OCI-LY7 (cell line): ENCODE measurements at places on chromosomes 13 and 19. TPM values are rescaled to one million over a fixed set of nuclear protein-coding genes. Genes with fewer than 3 reads are reported as not detected.

Gene CLASRP
- 166 and 181 TPM in 2 replicates for total RNA-seq

Gene EFNA2
- not detected in 2 replicates for total RNA-seq

Gene ZNF554
- 3.7 and 3.9 TPM in 2 replicates for total RNA-seq

Gene CEACAM3
- not detected in 2 replicates for total RNA-seq

Gene ZNF428
- total RNA-seq: 28.5 and 31.0 TPM in 2 replicates

Gene TARM1
- not detected in 2 replicates for total RNA-seq

Gene BTBD2
- 91.6 and 109 TPM in 2 replicates for total RNA-seq

Gene PDE4C
- 0.77 and 1.4 TPM in 2 replicates for total RNA-seq

Gene PLPPR3
- not detected in 2 replicates for total RNA-seq

Gene SIGLEC8
- total RNA-seq: not detected in 2 replicates

Gene ZNF738
- 47.9 and 50.9 TPM in 2 replicates for total RNA-seq

Gene CASP14
- not detected in 2 replicates for total RNA-seq

Gene TMEM86B
- total RNA-seq: 13.7 and 13.8 TPM in 2 replicates

Gene ZNF677
- total RNA-seq: not detected in 2 replicates

Gene ZNF223
- total RNA-seq: not detected in 2 replicates

GRCh38 chr19:7200736-7201135, 93.5 kb downstream of the INSR start:
- DNase-seq: no peak

GRCh38 chr13:112042496-112042895, 24.5 kb upstream of the SOX1 start:
- no peak for DNase-seq

DNA sequence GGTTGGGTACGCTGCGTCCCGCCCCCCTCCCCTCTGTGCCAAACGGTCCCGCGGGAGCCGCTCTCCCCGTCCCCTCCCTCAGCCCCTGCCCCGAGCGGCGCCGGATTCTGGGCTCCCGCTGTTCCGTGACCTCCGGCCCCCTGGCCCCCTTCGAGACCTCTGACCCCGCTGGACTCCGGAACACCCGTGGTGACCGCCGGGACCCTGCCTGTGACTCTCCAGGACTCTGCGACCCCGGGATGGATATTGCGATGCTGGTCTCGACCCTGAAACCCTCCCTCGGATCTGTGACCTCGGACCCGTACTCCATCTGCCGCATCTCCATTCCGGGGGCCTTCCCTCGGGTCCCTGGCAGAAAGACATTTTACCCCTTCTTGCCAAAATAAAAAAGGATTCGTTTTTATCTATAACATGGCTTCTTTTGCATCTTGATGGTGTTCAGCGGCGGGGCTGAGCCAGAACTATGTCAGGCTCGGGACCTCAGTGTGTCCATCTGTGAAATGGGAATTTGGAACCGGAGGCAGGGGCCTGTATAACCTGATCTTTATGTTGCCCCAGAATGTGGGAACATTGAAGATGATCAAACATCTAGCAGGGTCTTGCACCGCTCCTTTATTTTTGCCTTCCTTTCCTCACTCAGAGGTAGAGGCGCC, 654 bp upstream of the MEGF8 start:
- no peak for DNase-seq

DNA sequence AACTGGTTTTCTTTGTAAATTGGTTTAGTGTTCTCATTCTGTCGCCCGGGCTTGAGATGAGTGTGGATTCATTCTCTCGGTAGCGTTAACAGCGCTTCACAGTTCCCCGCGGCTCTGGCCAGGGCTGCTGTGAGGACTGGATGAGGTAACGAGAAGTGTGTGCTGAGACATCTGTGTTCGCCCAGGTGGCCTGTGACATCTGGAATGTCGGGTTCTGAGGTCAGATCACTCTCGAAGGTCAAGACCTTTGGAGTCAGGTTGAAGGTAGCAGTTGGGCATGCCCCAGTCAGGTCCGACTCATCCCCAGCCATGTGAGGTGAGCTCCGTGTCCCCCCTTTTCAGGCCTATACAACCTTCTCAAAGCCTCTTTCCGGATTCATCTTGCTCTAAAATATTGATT, 13.4 kb upstream of the TUBGCP3 start:
- no peak for DNase-seq

- no peak for DNase-seq
Observed at GRCh38 chr13:30807392-30807791, 72.0 kb downstream of the ALOX5AP start.

GRCh38 chr13:93859716-93860115, 619.8 kb downstream of the DCT start:
- no peak for DNase-seq

DNA sequence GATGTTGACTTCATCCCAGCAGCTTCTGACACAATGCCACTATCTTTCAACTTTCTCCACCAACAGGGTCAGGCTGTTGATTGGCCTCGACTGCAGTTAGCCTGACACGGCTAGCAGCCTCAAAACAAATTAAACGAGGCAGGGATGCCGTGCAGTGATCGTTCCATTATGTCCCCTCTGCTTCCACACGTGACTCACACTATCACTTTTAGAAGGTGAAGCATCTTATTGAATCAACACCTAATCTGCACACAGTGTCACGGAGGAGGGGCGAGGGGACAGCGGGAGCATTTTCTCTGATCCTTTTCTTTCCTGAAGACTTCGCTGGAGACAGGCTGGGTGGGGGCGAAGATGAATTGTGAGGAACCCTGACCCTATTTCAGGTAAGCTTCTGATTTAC, 241.9 kb upstream of the ZNF507 start:
- no peak for DNase-seq

GRCh38 chr19:18091217-18091608, 4.5 kb upstream of the IL12RB1 start:
- peak; percentile 83 for DNase-seq

- no peak for DNase-seq
Observed at GRCh38 chr13:42544246-42544926, 29.6 kb upstream of the TNFSF11 start.

GRCh38 chr19:3402631-3403443, 36.5 kb downstream of the NFIC start:
- no peak for DNase-seq

- no peak for DNase-seq
Observed at GRCh38 chr19:55901369-55902079, 30.6 kb downstream of the NLRP13 start.

DNA sequence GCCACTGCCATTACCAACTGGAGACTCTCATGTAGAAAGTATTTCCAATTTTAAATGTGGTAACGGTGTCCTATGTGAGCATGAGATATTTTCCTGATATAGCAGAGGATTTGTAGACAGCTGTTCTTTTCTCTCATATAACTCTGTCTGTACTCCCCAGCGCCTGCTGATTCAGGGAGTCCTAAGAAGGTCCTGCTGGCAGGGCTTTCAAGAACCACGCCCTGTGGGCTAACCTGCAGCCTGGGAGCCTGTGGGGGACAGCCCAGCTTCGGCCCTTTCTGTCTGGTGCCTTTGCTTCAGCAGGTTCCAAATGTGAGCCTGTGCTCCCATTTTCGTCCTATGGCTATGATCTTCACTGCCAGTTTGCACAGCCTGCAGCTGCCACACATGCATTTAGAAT, 316.8 kb downstream of the ATP8A2 start:
- DNase-seq: no peak

GRCh38 chr13:34124666-34125306, 306.8 kb downstream of the RFC3 start:
- DNase-seq: no peak

DNA sequence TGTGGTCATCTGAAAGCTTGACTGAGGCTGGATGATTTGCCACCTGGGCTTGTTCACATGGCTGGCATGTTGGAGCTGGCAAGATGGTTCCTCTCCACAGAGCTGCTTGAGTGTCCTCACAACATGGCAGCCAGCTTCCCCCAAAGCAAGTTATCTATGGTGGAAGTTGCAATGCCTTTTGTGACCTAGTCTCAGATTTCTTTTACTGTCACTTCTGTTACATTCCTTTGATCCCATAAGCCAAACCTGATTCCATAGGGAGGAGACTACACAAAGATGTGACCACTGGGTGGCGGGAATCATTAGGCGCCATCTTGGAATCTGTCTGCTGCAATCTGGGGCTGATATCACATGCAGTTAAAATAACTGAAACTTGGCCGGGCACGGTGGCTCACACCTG, 17.5 kb upstream of the LMTK3 start:
- no peak for DNase-seq

DNA sequence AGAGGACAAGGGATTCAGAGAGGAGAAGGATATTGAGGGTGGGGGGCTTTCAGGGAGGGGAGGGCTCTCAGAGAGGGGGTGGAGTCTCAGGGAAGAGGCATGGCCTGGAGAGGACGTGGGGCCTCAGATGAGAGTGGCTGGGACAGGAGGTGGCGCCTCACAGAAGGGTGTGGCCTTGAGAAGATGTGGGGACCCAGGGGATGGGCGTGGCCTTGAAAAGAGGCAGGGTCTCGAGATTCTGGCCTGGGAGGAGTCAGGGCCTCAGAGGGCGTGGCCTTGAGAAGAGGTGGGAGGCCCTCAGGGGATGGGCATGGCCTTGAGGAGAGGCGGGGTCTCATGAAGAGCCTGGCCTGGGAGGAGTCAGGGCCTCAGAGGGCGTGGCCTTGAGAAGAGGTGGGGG, 23.7 kb upstream of the TNFSF14 start:
- peak; percentile 86 for DNase-seq

GRCh38 chr19:8088752-8089663, 36.4 kb downstream of the CCL25 start:
- DNase-seq: no peak

- no peak for DNase-seq
Observed at GRCh38 chr13:34587576-34587975, 354.5 kb upstream of the NBEA start.

- DNase-seq: peak; percentile 43
Observed at GRCh38 chr13:57627663-57628062, 3.9 kb upstream of the PCDH17 start.

DNA sequence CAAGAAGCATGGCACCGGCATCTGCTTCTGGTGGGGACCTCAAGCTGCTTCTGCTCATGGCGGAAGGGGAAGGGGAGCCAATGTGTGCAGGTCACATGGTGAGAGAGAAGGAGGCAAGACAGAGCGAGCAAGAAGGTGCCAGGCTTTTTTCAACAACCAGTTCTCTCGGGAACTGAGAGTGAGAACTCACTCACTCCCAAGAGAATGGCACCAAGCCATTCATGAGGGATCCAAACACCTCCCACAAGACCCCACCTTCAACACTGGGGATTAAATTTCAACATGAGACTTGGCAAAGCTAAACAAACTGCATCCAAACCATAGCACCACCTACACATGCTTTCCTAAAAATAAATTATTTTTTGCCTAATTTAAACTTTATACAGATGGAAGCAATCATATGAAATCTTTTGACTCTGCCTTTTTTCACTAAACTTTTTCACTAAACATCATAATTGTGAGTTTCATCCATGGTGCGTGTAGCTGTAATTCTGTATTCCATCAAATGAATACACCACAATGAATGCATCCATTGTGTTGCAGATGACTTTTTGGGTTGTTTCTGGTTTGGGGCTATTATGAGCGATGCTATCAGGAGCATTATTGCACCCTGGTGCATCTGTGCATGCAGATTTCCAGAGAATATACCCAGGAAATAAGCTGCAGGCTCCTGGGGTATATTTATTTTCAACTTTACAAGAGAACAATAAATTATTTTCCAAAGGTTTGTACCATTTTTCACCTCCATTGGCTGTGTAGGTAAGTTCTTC, 14.6 kb upstream of the IPO5 start:
- DNase-seq: no peak

DNA sequence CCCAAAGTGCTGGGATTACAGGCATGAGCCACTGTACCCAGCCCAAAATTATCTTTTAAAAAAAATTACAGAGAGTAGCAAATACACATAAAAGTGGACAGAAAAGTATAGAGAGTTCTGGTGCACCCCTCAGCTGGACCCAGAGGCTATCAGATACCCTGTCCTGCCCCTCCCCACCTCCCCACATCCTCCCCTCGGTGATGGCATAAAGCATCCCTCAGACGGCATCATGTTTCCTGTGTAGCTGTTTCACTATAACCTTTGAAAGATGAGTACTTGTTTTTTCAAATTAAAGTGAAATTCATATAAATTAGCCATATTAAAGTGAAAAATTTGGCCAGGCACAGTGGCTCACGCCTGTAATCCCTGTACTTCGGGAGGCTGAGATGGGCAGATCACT, 20.1 kb downstream of the SLC27A1 start:
- DNase-seq: no peak

DNA sequence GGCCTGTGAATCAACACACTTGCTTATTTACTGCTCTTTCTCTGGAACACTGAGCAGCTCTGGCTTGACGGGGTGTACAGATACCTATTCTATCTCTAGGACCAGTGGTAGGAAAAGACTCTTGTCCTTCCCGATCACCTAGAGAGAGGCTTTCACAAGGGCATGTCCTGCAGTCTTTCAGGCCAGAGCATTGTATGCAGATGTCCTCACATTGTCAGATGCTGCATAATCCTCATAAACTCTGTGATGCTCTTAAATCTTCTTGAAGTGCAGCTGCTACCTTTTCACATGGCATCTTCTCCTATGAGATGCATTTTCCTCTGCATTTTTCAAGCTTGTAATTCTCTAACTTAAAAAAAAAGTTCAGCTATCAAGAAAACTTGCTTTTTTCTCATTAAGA, 369.4 kb downstream of the OLFM4 start:
- no peak for DNase-seq

DNA sequence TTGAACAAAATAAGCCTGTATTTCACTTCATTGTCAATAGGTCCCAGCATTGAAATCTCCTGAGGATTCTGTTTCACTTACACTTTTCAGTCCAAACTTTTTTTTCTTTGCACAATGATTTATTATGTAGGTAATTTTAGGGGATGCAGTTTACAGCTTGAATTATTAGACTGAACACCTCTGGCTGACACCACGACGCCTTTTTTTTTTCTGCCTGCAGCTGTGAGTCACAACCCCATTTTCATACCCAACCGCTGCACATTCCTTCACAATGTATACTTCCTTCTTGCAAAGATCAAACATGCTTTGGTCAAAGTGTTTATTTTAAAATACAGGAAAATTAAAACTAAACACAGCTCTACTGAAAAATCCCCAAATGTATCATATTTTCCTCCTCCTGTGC, 11.4 kb downstream of the ZIC2 start:
- no peak for DNase-seq

GRCh38 chr13:108948251-108948671, 318.9 kb downstream of the MYO16 start:
- no peak for DNase-seq

GRCh38 chr13:36084131-36084530, 47.1 kb downstream of the DCLK1 start:
- DNase-seq: no peak

- DNase-seq: no peak
Observed at GRCh38 chr13:48816700-48817099, 159.0 kb upstream of the FNDC3A start.

DNA sequence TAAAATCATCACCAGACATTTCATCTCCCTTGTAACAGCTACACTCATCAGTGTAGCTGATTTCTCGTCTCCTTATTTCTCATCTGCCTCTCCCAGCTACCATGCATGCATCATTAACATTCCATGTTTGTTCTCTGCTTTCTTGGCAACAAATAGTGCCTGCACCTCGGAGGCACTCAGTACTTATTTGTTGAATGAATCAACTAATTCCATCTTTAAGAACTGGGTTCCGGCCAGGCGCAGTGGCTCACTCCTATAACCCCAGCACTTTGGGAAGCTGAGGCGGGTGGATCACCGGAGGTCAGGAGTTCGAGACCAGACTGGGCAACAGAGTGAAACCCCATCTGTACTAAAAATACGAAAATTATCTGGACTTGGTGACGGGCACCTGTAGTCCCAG, 63.9 kb upstream of the GTF3A start:
- no peak for DNase-seq
